ENCODE measurements at places on chromosomes 6 and 20.

DNA sequence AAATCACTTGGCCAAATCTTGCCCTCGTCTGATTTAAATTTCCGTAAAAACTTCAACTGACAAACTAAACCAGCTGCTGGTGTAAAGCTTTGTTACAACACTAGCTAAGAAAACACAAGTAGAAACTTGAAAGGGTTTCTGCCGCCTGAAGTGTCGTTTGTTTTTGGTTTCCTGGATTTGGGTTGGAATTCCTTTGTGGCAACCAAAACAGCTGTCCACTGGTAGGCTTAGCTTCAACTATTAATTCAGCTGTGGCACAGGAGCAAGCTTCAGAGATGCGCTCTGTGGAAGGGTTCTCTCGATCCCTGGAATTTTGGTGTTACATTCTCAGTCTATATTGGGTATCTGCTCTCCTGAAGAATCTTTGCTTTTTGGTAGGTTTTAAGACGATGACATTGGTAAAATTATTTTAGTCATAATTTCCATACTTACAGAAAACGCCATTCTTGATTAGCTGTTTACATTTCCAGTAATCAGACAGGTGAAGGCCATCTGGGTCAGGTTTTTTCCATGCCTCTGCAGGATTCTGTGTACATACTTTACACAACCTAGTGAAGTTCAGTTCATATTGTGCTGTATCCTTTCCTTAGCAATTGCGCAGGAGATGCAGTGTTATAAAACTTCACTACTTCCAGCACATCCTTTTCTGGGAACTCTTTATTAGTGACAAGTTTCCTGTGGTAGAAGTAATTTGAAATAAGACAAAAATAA lies 29.9 kb upstream of the SAMD3 start:
- DNase-seq = no peak

DNA sequence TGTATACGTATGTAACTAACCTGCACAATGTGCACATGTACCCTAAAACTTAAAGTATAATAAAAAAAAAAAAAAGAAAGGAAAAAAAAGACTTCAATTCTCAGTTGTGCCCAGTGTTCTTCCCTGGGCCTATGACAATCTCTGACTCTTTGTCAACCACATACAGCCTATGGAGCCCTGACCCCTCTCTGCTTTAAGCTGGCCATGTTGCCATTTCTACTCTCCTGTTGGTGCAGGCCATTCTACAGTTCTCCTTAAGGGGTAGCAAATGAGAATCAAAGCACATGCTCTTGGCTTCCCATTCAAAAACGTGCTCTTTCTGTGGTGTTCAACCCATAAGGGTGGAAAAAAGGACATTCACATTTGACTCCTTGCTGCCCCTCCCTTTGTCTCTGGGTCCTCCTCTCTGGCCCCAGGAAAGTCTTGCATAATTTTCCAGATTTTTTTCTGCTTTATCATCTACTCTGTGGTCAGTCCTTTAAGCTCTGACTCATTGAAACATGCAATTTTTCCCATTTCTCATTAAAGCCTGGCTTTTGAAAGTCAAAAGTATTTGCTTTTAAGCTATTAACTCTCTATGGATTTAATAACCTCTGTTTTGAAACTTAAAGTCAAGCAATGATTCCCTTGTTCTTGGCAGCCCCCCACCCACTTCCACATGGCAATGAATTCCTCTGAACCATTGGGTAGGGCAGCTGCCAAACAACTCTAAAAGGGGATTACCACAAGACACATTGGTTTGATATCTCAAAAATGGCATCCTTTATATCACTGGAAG lies 208.6 kb upstream of the MCHR2 start:
- DNase-seq = no peak

DNA sequence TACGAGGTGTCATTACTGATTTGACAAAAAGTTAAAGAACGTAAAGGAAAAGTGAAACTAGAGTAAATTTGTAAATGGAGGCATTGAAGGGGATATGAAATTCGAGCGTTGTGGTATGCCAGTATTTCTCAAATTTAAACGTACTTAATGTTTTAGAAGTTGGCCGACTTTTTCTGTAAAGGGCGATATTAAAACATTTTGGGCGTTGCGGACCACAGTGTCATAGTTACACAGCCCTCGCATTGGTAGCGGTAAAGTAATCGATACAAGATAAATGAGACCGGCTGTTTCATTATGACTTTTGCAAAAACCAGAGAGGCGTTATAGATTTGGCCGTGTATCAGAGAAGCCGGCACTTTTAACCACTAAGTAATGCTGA lies 39.6 kb downstream of the OR2B2 start:
- DNase-seq = no peak

DNA sequence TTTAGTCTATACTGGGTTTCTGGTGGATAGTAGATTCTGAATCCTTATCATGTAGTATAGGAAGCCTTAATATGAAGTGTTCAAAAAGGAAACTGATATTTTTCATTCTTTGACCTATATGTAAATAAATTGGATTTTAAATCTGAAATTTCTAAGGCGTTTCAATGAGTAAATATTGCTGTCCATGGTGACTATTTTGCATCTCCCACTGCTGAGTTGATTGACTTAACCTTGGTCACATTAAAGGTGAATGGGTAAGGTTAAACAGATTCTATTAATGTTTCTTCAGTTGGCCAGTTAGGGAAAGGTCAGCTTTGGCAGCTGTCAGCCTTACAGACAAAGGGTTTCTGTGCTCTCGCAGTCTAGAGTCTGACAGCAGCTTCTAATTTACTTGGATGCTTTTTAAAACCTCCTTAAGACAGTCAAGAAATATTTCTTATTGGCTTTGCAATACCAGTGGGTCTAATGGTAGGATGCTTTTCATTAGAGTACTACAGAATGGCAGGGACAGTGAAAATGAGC lies 24.8 kb downstream of the PRIM2 start:
- DNase-seq = no peak

DNA sequence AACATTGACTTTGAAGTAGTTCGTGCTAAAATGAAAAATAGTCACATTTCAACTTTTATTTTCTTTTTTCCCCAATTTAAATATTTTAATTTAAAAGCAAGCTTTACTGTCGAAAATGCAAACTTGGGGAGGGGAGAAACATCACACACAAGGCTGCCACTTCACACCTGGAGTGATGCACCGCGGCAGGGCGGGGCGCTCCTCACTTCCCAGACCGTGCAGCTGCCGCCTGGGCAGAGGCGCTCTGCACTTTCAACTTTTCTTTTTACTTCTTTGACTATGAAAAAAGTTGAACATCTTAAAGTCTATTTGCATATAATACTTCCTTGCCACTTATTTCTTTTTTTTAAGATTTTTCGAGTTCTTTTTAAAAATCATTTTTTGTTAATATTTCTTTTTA lies 993.3 kb upstream of the GJE1 start:
- DNase-seq = no peak
